Stimulated activated CD8-positive, alpha-beta memory T cell treated with anti-CD3 and anti-CD28 coated beads, Interleukin-4, amount 100 ng/mL, for 4 hours (primary cell): ENCODE measurements at places on chromosomes 16 and 17.

GRCh38 chr16:29641561-29641960 is 21.5 kb upstream of the SPN start:
- DNase-seq: no peak

GRCh38 chr16:69938981-69939820 is 11.9 kb upstream of the CLEC18A start:
- DNase-seq: no peak

DNA sequence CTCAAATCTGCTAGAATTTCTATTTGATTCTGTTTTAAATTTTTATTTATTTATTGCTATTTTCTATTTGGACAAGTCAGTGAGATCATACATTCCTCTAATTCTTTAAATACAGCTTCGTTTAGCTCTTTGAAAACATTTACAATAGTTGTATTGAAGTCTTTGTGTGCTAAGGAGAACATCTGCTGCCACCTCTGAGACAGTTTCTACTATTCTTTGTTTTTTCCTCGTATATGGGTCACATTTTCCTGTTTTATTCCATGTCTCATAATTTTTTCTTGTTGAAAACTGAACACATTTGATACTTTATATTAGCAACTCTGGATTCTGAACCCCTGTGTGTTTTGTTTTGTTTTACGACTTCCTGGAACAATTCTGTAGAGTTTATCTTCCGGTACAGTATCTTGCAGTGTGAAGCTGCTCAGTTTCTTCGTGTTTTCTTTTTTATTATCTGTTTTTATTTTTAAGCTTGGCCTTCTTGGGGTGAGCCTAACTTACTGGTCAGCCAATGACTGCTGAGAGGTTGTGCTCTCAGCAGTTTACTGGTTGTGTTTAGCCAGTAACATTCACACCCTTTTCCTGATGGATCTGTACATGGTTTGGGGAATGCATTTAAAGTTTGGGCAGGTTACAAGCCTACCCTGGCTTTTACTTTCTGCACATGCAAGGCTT is 99.0 kb downstream of the CA4 start:
- no peak for DNase-seq

DNA sequence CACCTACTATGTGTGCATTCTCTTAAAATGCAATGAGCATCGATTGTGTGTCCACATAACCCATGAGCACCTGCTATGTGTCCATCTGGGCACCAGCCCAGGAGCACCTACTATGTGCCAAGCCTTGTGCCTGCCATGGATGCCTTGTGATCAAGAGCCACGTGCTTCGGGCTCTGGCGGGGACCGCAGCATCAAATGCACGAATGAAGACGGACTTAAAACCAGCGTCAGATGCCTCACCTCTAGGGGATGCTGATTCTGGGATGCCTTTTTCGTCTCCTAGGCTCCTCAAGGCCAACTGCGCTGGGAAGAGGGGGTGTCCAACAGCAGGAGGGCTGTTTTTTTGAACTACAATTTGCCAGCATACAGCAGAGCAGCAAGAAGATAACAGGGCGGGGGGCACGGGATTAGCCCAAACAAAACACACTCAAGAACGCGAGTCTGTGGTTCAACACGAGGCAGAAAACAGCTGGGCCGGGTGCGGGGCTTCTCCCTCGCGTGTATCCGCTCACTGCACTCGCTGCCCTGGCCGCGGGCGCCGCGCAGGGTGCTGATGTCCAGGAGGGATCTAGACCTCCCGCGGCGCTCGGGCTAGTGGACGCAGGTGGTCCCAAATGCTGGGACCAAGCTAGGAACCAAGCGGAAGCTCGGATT is 1.2 kb upstream of the GLIS2 start:
- no peak for DNase-seq

GRCh38 chr17:35988164-35988563 is 1.6 kb upstream of the CCL14 start:
- DNase-seq: no peak

DNA sequence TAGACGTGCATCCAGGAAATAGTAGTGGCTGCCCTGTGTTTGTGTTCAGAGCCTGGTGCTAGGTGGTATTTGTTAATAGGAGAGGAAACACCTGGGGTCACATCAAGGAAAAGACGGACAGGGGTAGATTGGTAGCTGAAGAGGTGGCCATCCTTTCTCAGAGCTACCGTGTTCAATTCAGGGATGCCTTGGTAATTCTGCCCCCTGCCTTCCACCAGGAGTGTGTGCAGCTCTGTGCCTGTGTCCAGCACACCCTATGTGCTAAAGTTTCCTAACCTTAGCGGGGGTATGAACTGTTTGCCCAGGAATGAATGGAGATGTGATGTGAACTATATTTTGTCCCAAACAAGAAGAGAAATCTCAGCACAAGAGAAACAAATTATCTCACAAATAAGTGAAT is 174.1 kb upstream of the MPHOSPH6 start:
- no peak for DNase-seq

- DNase-seq: no peak
These were observed 6.7 kb downstream of the ERI2 start for GRCh38 chr16:20799599-20799998.

GRCh38 chr17:40326832-40327199 is 17.8 kb downstream of the RARA start:
- DNase-seq: no peak

DNA sequence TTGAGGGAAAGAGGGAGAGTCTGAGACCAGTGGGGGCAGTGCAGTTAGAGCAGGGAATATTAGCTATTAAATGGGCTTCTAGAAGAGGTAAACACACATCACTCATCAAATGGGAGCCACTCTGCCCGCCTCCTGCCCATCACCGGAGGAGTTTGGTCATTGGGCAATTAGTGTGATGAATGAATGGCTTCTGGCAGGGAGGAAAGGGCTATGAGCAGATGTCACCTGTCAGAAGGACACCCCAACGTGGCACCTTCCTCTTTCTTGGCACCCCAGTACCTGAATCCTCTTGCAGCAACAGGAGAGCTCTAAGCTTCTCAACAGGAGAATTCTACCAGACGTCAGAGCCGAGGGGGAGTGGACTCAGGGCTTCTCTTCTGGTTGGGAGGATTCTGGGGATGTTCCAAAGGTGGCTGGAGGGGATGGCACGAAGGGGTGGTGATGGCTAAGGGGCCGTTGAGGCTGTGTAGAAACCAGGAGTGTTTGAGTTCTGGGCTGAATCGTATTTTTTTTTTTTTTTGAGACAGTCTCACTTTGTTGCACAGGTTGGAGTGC is 11.0 kb downstream of the C1QTNF1 start:
- DNase-seq: no peak

DNA sequence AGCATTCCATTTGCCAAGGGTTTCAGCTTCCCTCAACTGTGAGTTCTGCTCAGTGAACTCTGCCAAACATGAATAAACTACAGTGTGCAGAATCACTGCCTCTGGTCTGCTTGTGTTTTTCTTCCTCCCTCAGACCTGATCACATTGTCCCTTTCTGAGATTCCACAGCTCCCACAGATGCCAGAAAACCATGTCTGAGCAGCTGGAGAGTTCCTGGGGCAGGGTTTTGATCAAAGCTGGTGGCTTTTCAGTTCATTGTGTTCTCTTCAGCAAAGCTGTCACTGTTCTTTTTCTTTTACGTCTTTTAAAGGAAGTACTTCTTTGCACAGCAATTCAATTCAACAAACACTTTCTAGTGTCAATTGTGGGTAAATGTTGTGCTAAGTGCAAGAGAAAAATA is 555.8 kb downstream of the RBFOX1 start:
- no peak for DNase-seq

GRCh38 chr17:19386974-19387920 is at the start of gene MFAP4:
TSS of gene MFAP4 (minus strand) at chr17:19387190. CDS start at chr17:19387155, 35 bp downstream.
- DNase-seq: no peak

GRCh38 chr16:58847902-58848661 is 114.0 kb upstream of the GOT2 start:
- no peak for DNase-seq

DNA sequence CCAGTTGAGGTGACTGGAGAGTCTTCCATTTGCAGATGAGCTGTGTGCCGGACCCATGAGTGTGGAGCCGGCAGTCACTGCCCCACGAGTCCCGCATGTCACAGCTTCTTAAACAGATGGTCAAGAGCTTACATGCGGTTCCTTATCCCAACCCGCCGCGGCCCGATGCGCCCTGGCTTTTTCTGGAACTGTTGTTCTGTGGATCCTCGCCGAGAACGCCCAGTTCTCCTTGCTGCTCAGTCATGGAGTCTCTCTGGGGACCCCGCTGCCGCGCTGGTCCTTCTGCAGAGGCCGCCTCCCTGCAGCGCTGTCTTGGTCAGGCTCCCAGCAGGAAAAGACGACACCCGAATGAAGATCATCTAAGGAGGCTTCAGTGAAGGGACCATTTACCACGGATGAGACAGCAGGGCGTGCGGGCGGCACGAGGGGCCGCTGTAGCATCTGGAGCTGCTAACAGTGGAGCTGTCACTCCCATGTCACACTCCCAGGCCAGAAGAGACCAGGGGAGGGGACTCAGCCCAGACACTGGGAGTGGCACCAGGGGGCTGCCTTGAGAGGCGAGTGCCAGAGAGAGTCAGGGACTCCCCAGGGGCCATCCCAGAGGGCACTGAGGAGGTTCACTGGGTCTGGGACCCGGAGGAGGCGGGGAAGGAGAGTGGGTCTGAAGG is 10.8 kb upstream of the LGALS3BP start:
- no peak for DNase-seq

DNA sequence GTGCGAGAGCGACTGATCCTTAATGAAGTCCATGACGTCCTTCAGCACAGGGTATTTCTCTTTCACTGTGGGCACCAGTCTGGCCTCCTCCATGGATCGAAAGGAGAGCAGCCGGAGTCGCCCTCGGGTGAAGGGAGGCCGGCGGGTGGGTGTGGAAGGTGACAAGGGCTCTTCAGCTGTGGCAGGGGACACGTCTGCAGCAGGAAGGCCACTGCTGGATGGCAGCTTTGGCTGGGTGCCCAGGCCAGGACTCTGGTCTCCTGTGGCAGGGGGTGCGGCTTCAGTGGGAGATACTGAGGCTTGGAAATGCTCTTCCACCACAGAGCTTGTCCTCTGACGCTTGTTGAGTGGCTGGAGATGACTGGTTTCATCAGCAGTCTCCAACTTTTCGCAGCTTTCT is 78.5 kb downstream of the ZZEF1 start:
- DNase-seq: no peak

DNA sequence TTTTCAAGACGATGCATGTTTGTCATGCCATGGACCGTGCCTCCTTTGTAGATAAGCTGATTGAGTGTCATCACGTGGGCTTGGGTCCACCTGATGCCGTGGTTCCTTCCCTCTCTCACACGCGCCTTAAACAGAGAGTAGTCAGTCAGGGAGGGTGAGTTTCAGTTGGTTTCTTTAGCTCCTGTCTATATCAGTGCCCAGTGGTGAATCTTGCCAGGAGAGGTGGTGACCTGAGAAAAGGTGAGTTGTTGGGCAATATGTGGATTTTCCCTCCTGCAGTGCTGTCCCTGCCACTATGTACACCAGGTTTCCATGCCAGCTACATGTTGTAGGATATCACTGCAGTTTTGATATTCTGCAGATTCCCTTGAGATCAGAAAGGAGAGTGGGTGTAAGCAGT is 129.7 kb downstream of the LAT start:
- no peak for DNase-seq

- DNase-seq: no peak
These were observed 254.8 kb upstream of the TBX2 start for GRCh38 chr17:61144617-61145564.

DNA sequence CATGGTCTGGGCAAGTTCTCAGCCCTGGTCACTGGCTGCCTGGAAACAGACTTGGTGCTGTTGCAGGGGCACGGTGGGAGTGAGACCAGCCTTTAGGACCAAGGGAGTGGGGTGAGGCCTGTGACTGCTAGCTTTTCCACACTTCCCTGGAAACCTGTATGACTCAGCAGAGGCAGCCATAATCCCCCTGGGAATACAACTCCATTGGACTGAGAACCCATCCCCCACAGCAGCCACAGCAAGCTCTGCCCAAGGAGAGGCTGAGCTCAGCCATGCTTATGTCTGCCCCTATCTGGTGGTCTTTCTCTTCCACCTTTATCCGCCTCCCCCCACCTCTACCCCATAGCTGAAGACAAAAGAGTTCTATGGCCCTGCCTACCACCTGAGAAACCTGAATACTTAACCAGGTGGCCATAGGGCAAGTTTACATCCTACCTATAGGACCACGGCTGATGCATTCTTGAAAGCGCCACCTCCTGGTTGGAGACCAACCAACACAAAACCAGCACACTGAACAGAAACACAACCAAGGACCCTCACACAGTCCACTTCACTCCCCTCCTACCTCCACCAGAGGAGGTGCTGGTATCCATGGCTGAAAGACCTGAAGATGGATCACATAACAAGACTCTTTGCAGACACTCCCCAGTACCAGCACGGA is 816.2 kb upstream of the SOX9 start:
- no peak for DNase-seq

DNA sequence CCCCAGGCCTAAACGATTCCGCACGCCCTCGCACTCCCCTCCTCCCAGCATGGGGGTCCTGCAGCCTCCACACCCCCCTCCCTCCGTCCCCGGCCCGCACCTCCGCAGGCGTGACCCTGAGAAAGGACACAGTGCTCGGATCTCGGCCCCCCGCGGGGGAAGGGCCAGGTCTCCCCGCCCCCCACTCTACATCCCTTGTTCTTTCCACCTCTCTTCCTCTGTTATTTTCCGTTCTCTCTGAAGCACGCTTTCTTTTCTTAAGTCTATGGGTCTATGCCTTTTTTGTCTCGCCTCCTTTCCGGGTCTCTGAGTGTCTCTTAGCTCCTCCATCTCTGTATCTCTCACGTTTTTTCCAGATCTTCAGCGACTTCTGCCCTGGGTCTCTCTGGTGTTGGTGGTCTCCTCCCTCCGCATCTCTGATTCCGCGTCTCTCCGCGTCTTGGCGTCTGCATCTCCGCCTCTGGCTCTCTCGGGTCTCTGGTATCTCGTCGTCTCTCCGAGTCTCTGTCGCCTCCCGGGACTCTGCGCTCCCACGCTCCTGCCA is 2.1 kb upstream of the HES7 start:
- no peak for DNase-seq

DNA sequence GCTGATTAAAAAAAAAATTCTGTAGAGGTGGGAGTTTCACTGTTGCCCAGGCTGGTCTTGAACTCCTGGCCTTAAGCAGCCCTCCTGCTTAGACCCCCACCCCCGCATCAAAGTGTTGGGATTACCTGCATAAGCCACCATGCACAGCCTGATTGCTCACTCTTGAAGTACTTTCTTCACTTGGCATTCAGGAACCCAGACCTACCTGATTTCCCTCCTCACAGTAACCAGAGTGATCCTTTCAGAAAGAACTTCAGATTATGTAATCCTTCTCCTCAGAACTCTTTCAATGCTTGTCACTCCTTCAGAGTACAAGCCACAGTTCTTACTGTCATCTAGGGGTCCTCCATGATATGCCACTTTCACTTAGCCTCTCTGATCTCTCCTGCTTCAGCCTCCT is 1.4 kb downstream of the EFCAB13 start:
- no peak for DNase-seq

- no peak for DNase-seq
These were observed 236.0 kb downstream of the IRX3 start for GRCh38 chr16:54050459-54051210.

DNA sequence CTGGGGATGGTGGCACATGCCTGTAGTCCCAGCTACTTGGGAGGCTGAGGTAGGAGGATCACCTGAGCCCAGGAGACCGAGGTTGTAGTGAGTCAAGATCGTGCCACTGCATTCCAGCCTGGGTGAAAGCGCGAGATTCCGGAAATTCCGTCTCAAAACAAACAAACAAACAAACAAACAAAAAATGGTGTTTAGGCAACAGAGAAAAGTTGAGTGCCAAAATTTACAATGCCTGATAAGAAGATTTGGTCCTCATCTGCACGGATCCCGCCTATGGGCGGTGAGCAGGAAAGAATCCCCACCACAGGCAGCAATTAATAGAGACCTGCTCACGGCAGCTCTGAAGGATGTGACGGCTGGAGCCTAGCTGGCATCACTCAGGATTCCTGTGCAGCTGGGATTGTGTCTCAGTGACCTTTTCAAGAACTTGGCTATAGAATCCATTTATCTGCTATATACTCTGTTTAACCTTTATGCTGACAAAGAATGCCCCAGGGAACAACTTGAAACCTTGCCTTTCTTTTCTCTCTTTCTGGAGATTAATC is 14.0 kb upstream of the TEX2 start:
- no peak for DNase-seq
